Thymus (tissue), 14 donors: ENCODE measurements at places on chromosomes 13 and 19. TPM values are rescaled to one million over a fixed set of nuclear protein-coding genes. Genes with fewer than 3 reads are reported as not detected.

Gene DLL3
- total RNA-seq = 0.14 TPM

Gene ATP12A
- total RNA-seq = 0.28 TPM

Gene SMIM44
- not detected for total RNA-seq

Gene KCNC3
- 0.47 TPM for total RNA-seq

Gene LYL1
- 8.3 TPM for total RNA-seq

Gene SHANK1
- total RNA-seq = 1.8 TPM

Gene CCDC97
- 10.8 TPM for total RNA-seq

Gene OR7G2
- total RNA-seq = not detected

Gene SERP2
- 5.5 TPM for total RNA-seq

Gene CATSPERD
- 0.05 TPM for total RNA-seq

Gene ZNF14
- total RNA-seq = 5.9 TPM

Gene WDR87
- total RNA-seq = under 0.01 TPM

Gene BORA
- 14.9 TPM for total RNA-seq

Gene ZNF331
- 7.6 TPM for total RNA-seq

Gene SIGLEC7
- total RNA-seq = 2.0 TPM

Gene NUP58
- total RNA-seq = 46.8 TPM

Gene POLR1G
- 5.8 TPM for total RNA-seq

Gene CA11
- 9.8 TPM for total RNA-seq

Gene NFKBIB
- 12.6 TPM for total RNA-seq
